Stimulated activated CD8-positive, alpha-beta memory T cell treated with anti-CD3 and anti-CD28 coated beads, Interleukin-4, amount 100 ng/mL, for 48 hours (primary cell): ENCODE measurements at places on chromosomes 11 and 22.

DNA sequence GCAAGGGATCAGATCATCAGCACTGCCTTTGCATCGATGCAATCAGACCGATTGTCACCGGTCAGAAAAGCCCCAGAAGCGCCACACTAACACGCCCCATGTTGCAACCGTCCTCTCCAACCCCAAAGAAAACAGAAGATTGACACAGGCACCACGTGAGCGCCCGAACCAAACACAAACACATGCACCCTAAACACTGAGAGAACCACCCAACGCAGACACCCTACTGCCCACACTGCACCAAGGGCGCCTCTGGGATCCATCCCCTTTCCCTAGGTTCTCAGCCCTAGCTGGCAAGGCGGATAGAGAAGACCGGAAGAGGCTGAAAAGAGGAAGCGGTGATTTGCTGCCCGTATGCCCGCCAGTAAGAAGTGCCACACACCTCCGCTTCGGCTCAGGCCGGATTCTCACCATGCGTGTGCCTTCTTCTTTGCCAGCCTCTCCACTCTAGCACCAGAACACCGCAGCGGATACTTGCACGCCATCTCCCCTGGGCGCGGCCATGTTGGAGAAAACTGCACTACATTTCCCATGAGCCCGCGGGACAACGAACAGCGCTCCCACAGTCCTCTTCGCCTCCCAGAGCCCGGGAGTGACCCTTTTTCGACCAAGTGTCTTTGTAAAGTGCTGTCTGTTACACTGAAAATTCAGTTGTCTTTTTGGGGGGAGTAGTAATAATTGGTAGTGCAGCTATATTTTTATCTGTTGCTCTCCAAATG lies at the start of gene ALKBH8:
Gene ALKBH8 (minus strand): TSS at position 517 of the 719 bp plus-strand sequence. CDS start 4,842 bp downstream, outside the sequence.
- peak; percentile 84 for DNase-seq

GRCh38 chr11:134240592-134240991 lies 12.6 kb downstream of the THYN1 start:
- no peak for DNase-seq

- DNase-seq, result no peak
Observed at GRCh38 chr11:387193-387793, 6.7 kb upstream of the PKP3 start.

DNA sequence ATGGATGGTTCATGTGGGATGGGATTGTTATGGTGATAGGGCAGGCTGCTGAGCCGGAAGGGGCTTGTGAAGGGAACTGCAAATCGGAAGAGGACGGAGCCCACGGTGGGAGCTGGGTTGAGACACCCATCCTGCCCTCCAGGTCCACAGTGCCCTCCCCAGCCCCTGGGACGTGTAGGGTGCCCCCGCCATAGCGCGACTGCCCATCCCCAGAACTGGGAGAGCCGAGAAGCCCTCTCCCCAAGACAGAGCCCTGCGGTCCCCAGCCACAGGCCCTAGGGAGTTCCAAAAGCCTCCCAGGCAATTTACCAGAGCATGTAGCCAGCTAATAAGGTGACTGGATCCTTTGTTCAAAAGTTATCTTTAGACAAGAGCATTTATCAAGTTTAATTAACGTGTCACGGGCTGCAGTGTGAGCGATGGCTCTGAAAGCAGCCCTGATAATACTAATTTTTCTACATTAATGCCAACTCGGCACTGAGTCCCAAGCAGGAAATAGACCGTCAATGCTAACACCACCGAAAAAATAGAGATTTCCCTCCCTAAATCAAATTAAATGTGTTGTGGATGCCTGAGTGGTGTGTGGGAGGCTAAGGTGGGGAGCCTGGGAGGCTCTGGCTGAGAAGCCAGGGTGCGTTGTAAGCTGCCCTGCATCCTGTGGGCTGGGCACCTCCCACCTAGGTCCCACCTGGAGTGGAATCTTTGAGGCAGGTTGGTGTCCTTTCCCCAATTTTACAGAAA lies 76.8 kb upstream of the RTL6 start:
- DNase-seq, result no peak

- no peak for DNase-seq
Observed at GRCh38 chr11:114883472-114883871, 205.1 kb downstream of the NXPE2 start.

DNA sequence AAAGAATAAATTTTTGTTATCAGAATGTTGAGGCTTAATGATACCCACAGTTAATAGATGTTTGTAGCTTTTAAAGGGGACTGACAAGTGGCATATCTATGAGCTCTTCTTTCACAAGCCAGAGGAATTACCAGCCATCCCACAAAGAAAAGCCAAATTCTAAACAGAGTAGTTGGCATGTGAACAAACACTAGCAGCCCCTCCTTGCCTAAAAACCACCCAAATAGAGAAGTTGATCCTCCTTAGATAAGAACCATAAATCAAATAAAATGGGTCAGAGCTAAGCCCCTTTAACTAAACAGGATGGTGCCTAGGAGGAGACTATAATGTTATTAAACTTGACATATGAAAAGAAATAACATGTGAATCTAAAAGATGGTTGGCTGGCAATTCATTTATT lies 11.4 kb downstream of the LPXN start:
- DNase-seq, result no peak

GRCh38 chr11:64165481-64165841 lies 452 bp downstream of the MACROD1 start:
- peak; percentile 43 for DNase-seq

- peak; percentile 61 for DNase-seq
Observed at GRCh38 chr22:46044621-46045458, 67.9 kb upstream of the WNT7B start.

DNA sequence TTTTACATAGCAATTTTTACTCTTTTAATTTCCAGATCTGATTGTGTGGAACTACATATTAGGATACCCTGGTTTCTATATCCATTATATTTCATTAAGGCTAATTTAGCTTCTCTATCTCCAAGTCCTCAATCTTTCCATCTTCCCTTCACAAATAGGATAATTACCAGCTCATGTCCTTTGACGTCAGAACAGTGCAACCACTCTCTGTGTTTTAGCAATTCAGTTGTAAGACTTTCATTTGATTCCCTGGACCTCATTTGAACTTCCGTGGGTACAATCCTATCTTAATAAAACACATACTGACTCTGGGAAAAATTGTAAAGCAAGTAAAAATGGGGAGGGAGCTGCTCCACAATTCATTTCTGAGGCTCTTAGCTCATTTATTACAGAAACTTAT lies 52.8 kb downstream of the FAM76B start:
- DNase-seq, result no peak

DNA sequence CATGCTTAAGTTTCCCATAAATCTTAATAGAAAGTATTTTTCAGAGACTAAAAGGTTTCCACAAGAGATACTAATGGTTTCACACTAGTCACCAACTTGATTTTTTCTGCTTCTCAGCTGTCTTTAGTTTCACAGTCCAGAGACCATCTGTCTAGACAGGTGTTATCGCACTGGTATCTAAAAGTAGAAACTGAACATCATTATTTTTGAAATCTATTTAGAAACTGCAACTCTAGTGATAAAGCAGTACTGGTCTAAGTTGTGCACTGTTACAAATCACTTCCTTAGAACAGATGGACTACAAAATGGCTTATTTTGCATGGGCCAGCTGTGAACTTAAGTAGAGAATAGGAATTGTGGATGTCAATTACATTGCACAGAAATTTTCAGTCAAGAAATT lies 78.0 kb downstream of the CNTN5 start:
- no peak for DNase-seq
